ENCODE measurements at places on chromosomes 12 and 14. TPM values are rescaled to one million over a fixed set of nuclear protein-coding genes. Genes with fewer than 3 reads are reported as not detected.

Gene SERPINA10
- not detected for polyA plus RNA-seq

Gene KCNJ8
- polyA plus RNA-seq: not detected

Gene VIPAS39
- polyA plus RNA-seq: 6.1 TPM

Gene SLC35E3
- 10.9 TPM for polyA plus RNA-seq

Gene RTL1
- not detected for polyA plus RNA-seq

Gene FOXN4
- polyA plus RNA-seq: not detected

Gene ANG
- polyA plus RNA-seq: not detected

Gene GLIPR1L1
- polyA plus RNA-seq: not detected

Gene SIX6
- polyA plus RNA-seq: not detected

Gene RERG
- polyA plus RNA-seq: not detected

Gene IRAK3
- 0.03 TPM for polyA plus RNA-seq

Gene ZNF891
- 0.69 TPM for polyA plus RNA-seq

Gene TSPAN8
- not detected for polyA plus RNA-seq

Gene SBNO1
- polyA plus RNA-seq: 36.0 TPM

Gene LRFN5
- polyA plus RNA-seq: not detected

Gene MOAP1
- 72.2 TPM for polyA plus RNA-seq

Data from naive thymus-derived CD8-positive, alpha-beta T cell (primary cell).